ENCODE measurements at places on chromosomes 11 and 22.

GRCh38 chr11:975827-976226, 50.2 kb downstream of the AP2A2 start:
- DNase-seq, result no peak

DNA sequence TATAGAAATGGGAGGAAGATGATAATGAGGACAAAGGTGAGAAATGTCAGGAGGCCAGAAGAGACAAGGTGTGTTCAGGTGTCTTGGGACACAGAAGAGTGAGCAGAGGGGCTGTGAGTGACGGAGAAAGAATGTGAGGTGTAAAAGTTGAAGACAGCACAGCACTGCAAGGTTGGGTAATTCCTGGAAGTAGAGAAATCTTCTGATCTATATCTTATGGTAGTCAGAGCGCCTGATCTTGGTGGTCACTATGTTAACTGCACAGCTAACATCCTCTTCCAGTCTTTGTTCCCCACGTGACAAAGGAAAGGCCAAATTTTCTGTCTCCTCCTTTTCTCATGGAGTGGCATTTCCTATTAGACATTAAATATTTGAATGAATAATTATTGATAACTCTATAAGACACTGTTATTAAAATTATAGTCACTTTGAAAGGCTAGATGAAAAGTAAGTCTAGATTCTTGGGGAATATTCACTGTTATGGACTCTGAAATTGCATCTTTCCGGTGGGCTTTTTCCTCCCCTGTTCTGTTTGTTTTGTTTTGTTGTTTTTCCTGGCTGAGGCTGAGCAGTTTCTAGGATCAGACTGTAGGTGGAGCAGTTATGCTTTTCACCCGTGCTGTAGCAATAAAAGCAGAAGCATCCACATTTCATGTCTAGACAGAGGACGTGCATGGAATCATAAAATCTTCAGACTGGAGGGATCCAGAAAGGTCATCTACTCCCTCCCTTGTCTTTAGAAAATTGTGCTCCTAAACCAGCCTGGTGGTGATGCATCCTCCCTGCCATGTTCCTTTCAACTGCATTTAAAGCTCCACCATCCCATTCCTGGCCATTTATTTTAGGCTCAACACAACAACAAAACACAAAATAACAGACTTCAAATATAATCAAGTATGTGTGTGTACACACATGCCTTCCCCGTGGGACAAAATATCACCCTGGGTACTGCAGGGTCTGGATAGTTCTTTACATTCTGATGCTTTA, 26.6 kb downstream of the SC5D start:
- no peak for DNase-seq

DNA sequence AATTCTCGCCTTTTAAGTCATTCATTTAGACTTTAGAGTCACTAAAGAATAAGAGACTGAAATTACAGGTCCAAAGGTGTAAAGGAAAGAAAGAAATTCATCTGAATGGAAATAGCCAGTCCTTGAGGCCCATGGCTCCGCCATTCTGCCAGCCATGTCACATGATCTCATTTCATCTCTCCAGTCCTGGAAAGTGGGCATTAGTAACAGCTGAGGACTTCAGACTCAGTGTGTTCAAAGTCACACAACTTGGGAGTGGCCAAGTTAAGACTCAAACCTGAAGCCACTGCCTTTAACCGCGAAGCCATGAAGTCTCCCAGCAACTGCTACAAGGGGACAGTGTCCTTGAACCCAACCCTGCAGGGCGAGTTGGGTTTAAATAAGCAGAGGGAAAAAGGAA, 103.7 kb downstream of the PRR5L start:
- DNase-seq, result no peak

- DNase-seq, result no peak
Observed at GRCh38 chr11:104918113-104918824, 20.0 kb upstream of the CASP12 start.

GRCh38 chr11:14315130-14315529, 43.9 kb downstream of the RRAS2 start:
- DNase-seq, result no peak

DNA sequence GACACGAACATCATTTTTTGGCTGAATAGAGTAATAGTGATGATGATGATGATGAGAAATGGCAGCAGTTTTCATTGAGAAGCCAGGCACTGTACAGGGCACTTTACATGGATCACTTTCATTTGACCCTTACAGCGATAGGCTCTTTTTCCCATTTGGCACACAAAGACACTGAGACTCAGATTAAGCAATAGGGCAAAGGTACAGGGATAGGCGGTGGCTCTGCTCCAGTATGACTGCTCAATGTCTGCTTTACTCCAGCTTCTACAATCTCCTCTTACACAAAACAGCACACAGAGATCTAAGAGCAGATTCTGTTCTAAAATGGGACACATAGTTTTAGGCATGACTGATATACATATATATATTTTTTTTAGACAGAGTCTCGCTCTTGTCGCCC, 40.6 kb downstream of the MPPED2 start:
- no peak for DNase-seq

GRCh38 chr11:69320756-69321741, 27.1 kb downstream of the MYEOV start:
- DNase-seq, result no peak

DNA sequence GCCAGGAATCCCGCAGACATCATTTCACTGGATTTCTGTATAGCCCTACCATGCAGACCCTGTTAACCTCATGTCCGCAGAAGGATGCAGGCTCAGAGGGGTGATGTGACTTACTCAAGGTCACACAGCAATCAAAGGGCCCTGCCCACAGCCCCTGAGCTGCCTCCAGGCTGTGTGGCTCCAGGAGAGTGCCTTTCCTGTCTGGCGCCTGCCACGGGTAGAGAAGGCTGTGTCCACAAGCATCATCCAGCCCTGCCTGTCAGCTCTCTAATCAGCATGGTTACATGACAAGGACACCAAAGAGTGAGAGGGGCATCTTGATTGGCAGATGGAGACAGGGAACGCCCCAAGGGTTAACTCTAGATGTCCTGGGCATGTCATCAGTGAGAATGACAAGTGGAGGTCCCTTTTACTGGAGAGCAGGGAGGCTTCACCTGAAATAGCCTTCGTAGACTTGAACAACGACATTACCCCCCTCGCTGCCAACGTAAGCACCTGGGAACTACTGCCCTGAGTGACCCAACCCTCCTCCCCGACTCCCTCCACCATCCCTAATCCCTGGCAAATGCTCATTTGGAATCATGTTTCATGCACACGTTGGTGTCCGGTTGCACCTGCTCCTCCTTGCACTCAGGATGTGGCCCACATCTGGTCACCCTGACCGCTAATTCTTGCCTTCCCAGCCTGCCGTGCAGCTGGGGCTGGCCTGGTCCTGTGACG, 6.9 kb downstream of the FGF19 start:
- DNase-seq, result no peak

- DNase-seq, result no peak
Observed at GRCh38 chr11:31676280-31676982, 134.7 kb downstream of the PAX6 start.

- no peak for DNase-seq
Observed at GRCh38 chr11:43943931-43944751, 1.7 kb downstream of the C11orf96 start.

GRCh38 chr11:29333993-29334775, 682.6 kb downstream of the KCNA4 start:
- no peak for DNase-seq

DNA sequence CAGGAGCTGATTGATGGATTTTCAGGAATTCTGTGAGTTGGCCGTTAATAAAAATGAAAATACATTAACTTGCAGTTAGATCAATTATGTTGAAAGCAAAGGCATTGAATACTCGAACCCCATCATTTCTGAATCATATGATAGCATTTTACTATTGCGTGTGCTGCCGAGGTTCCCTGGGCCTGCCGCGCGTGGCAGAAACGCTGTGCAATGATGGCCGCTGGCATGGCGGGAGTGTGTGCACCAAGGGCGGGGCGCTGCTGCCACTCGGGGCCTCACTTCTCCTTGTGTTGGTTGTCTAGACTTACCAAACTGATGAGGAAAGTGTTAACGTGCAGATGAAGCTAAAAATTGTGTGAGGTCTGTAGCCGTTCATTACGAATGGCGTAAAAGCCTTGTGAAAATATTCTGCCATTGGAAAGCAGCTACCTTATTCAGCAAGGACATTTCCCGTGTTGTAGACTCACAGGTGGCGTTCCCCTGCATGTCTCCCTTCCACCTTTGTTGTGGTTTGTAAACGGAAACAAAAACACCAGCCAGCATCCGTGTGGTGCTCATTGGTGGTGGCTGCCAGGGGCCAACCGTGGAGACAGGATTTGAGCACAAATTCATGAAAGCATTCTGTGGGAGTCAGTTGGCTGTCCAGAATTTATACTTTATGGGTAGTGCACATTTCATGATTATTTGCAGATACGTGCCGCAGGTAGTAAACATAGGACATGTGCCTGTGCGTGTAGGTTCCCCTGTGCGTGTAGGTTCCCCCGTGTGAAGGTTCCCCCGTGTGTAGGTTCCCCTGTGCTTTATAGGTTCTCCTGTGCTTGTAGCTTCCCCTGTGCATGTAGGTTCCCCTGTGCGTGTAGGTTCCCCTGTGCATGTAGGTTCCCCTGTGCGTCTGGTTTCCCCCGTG, 5.9 kb upstream of the GRAMD4 start:
- DNase-seq, result no peak

DNA sequence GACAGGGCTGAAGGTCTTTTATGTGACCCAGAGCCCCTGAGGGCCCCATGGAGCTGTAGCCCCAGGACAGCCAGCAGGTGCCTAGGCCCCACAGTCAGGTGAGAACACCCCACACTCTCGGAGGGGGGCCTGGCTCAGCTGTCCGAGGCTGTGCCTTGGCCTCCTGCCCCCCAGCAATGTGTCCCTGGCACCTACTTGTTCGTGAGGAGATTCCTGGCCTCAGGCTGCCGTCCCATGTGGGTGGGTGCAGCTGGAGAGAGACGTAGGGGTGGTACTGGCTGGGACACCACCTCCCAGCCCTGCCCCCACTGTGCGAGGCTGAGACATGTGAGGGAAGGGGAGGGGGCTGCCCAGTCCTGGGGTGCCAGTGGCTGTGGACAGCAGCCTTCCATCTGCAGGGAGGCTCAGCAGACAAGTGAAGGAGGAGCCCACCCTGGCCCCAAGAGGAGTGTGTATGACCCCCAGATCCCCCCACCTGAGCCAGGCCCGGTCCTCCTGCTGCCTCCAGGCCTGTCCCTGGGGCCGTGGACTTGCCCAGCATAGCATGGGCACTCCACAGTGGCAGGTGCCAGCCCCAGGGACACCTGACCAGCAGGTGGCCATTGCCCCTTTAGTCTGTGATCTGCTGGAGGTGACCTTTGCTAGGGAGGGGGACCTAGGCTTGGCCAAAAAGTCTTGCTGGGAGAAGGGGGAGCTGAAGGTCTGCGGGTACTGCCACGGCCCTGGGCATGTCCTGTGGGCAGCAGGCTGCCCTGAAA, 17.0 kb downstream of the IL17REL start:
- DNase-seq, result no peak

DNA sequence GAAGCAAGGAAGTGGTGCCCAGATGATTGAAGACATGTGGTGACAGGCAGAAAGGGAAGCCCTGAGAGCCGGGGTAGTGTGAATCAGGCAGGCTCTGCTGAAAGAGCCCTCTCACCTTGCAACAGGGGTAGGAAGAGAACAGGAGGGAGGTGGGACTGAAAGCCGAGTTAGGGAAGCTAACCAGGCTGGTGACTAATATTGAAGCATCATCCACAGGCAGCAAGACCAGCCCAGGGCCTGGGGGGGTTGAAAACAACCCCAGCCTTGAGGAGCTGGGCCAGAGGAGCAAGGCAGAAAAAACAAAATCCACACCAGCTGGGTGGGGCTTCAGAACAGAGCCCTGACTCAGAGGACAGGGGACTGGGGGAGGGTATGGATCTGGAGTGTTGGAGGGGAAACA, 35.0 kb upstream of the CRTAM start:
- DNase-seq, result no peak

- DNase-seq, result no peak
Observed at GRCh38 chr11:58742140-58742539, 10.4 kb upstream of the GLYAT start.

GRCh38 chr11:109818290-109818689, 274.9 kb upstream of the ZC3H12C start:
- DNase-seq, result no peak

- DNase-seq, result no peak
Observed at GRCh38 chr22:26724414-26724813, 67.0 kb downstream of the MIAT start.

DNA sequence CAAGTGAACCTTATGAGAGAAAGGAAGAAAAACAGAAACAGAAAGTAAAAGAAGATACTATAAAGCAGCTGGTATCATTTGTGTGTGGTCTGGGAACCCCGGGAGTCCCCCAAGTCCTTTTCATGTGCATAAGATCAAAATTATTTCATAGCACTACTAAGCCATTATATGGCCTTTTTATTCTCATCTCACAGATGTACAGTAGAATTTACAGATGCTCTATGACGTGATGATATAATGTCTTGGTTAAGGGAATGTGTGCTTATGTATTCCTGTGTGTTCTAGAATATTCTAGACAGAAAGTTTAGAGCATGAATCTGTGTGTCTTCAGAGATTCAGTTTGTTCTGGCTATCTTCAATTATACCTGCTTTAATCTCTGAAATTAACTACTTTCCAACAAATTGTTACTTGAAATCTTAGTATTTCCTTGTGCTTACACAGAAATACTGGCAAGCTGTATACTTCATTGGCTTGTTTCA, 8.6 kb upstream of the TPP1 start:
- no peak for DNase-seq

DNA sequence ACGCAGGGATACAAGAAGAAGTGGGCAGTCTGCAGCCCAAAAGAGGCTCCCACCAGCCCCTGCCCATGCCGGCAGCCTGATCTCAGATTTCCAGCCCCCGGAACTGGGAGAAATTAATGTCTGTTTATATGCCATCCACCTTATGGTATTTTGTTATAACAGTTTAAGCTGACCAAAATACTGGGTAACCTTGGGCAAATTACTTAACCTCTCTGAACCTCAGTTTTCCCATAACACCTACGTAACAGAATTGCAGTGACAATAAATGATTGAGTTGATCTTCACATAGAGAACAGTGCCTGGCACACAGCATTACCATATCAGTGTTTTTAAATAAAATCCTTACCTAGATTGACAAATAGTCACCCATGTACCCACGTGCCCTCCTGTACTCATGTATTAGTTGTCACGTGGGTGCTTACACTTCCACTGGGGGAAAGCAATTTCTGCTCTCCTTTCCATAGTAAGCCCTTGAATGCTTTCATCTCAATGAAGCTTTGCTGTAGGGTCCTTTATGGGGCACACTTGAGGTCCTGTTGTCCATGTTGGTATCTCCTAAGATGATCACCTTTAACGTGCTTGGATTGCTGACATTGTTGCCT, 54.2 kb upstream of the PHF21A start:
- no peak for DNase-seq

- DNase-seq, result no peak
Observed at GRCh38 chr11:73114110-73114834, 27.8 kb downstream of the FCHSD2 start.

DNA sequence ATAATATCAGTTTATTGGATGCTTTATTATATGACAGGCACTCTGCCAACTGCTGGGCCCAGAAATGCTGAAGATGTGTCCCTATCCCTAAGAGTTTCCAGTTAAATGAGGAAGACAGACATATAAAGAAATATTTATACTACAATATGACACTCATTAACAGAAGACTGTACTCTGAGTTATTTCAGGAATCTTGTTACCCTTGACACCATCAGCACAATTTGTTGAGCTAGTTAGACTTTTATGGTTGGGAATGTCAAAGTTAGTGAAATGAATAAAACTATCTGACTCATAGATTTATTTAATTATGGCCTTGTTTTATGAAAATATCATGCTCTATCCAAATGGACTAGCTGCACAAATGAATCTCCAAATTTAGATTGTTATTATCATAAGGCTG, 25.6 kb upstream of the MSANTD4 start:
- no peak for DNase-seq
